ENCODE measurements at places on chromosomes 3 and 15. TPM values are rescaled to one million over a fixed set of nuclear protein-coding genes. Genes with fewer than 3 reads are reported as not detected.

Gene STRIT1
- not detected for total RNA-seq

Gene ASB14
- not detected for total RNA-seq

Gene SAMD7
- not detected for total RNA-seq

Gene FAM81A
- total RNA-seq: 1.3 TPM

Gene C2CD4A
- total RNA-seq: 0.14 TPM

Gene ZNF662
- total RNA-seq: 9.6 TPM

Gene USP4
- total RNA-seq: 69.6 TPM

Gene C3orf22
- not detected for total RNA-seq

Gene ARHGAP31
- 117 TPM for total RNA-seq

Gene AADACL2
- total RNA-seq: not detected

Gene DNAH12
- 0.52 TPM for total RNA-seq

Gene EIF2A
- total RNA-seq: 83.8 TPM

Gene CCR9
- total RNA-seq: not detected

Gene SUCNR1
- total RNA-seq: 2.7 TPM

Gene NCKIPSD
- total RNA-seq: 18.3 TPM

Gene FAM43A
- total RNA-seq: 25.7 TPM

Gene PCLAF
- 2.8 TPM for total RNA-seq

Gene GOLGA8T
- 0.20 TPM for total RNA-seq

Gene C3orf85
- not detected for total RNA-seq

Gene GPR176
- 4.6 TPM for total RNA-seq

Gene CDHR4
- not detected for total RNA-seq

Gene P2RY14
- 7.2 TPM for total RNA-seq

Gene MUC20
- 14.7 TPM for total RNA-seq

Gene BFSP2
- not detected for total RNA-seq

Gene NEIL1
- total RNA-seq: 42.1 TPM

Gene B3GNT5
- total RNA-seq: 31.0 TPM

Gene P2RY12
- 3.1 TPM for total RNA-seq

Gene MYEF2
- total RNA-seq: 21.3 TPM

All from upper lobe of right lung (tissue), 1 donor.